ENCODE measurements at places on chromosomes 6 and 20. TPM values are rescaled to one million over a fixed set of nuclear protein-coding genes. Genes with fewer than 3 reads are reported as not detected.

The MED23 gene
- polyA plus RNA-seq: 37.0 TPM

The TMEM170B gene
- polyA plus RNA-seq: 6.1 TPM

The C6orf58 gene
- 0.95 TPM for polyA plus RNA-seq

The EEF1E1 gene
- 28.1 TPM for polyA plus RNA-seq

The TPD52L1 gene
- polyA plus RNA-seq: 105 TPM

The GPANK1 gene
- 23.6 TPM for polyA plus RNA-seq

The SLA2 gene
- 1.2 TPM for polyA plus RNA-seq

The NKAIN4 gene
- 10.0 TPM for polyA plus RNA-seq

The SMOC2 gene
- 9.7 TPM for polyA plus RNA-seq

The AVP gene
- polyA plus RNA-seq: not detected

The TFAP2D gene
- polyA plus RNA-seq: not detected

The CNBD2 gene
- polyA plus RNA-seq: 0.59 TPM

GRCh38 chr20:63238031-63238430, 2.3 kb downstream of the BIRC7 start:
- no peak for DNase-seq

- no peak for DNase-seq
These were observed 215.5 kb downstream of the ALDH8A1 start for GRCh38 chr6:134734312-134734869.

DNA sequence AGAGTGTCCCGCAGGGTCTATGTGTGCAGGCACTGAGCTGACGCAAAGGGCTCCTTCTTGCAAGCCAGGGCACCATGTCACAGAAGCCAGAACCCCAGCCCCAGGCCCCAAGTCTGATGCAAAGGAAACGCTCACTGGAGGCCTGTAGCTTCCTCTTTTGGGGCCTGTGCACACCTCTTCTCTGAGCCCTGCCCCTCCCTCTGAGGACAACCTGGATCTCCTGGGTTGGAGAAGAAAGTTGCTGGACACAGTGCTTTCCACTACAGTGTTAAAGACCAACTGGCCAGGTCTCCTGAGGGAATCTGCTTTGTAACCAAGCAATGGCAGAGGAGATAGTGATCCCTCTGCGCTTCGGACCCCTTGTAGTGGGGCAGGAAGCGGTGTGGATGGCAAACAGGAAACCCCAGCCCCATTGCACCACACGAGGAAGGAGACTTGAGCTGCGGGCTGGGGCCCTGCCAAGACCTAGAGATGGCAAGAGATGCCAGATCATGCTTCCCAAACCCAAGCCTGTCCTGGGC, 90.0 kb downstream of the PRND start:
- DNase-seq: no peak

DNA sequence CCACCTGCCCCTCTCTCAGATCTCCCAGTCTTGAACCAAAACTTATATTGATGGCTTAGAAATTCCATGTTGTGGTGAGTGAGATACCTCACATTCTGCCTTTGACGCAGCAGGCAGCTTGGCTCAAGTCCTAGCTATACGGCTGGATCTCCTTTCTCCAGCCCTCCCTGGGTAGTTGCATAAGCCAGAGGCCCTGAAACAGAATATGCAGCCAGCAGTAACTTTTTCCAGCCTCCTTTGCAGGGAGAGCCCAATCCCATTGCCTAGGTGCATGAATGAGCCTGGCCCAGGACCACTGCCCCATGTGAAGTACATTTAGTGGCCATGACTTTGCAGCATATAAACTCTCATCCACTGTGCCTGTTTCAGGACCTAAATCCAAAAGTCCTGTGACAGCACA, 202.2 kb upstream of the CDYL start:
- DNase-seq: no peak

DNA sequence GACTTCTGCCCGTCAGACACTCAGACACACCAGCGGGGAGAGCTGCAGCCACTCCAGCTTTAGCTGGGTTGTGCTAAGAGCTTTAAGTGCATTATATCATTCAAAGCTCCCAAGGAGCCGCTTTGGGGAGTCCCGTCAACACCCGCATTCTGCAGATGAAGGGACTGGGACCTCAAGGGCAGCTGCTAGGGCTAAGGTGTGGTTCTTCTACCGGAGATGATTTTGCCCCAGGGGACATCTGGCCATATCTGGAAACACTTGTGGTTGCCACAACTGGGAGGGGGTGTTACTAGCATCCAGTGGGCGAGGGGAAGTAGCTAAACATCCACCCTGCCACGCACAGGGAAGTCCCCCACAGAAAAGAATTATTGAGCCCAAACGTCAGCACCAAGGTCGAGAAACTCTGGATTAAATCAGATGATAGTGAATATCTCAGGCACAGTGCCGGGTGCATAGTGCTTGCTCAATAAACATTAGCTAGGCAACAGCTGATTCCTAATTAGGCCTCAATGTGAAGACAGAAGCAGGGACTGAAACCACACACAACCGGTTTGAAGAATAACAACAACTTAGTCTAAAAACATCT, 29.6 kb downstream of the PMEPA1 start:
- DNase-seq: no peak

- no peak for DNase-seq
These were observed 125.7 kb upstream of the ARID1B start for GRCh38 chr6:156651486-156651885.

- no peak for DNase-seq
These were observed 18.3 kb downstream of the LRRC1 start for GRCh38 chr6:53813096-53813495.

GRCh38 chr6:14719270-14719669, 526.6 kb upstream of the JARID2 start:
- no peak for DNase-seq

DNA sequence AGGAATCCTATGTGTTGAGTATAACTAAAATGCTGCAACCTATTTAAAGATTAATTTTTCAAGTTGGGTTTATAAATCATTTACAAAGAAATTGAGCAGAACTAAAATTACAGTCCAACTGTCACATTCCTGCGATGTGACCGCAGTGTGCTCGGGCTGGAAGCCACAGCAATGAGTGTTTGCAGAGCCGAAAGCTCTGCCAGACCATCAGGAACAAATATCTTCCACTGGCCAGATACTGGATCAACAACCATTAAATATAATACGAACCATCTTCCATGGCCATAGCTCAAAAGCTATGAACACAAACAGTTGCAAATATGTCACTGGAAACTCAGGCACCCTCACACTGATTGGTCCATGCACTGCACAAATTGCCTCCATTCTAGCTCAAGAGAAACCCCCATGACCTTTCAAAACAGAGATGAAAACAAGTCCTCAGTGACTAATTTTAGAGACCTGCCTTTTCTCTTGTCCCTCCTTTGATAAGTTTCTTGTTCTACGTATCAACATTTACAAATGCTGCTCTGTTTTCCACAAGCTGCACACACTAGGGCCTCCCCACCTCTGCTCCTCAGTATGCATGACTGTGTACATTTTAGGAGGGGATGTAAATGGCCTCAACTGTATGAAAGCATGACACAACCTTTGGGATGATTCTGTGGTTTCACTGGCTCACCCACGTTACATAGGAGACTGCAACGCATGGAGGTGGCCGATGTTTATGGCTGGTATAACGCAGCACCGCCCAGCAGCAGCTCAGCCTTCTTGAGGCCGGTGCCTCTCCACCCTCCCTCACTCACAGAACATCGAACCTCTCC, 171.7 kb downstream of the WDR27 start:
- peak; percentile 79 for DNase-seq

DNA sequence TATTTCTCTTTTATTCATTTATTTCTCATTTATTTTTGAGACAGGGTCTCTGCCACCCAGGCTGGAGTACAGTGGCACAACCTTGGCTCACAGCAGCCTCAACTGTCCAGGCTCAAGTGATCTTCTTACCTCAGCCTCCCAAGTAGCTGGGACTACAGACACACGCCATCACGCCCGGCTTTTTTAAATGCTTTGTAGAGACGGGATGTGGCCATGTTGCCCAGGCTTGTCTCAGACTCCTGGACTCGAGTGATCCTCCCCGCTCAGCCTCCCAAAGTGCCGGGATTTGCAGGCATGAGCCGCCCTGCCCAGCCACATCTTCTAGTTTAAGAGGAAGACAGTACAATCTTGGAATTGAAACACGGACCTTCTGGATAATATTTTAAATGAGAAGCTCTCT, 21.6 kb upstream of the FOXF2 start:
- DNase-seq: no peak

DNA sequence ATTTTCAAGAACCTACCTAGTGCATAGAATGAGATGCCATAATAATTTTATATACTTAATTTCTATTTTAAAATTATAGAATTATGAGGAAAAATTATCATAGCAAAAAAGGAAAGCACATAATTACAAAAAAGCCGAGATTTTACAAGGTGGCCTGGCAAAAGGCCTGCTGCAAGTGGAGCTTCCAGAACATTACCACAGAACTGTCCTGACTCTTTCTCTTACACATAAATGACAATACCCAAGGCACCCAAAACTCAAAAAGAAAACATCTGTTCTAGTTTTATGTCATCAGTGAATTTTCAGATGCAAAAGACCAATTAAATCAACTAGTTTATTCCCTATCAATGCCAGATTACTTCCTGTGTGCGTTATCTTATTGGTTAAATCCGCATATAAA, 74.2 kb downstream of the FILIP1 start:
- DNase-seq: no peak

GRCh38 chr6:3455569-3456394, 1.1 kb downstream of the SLC22A23 start:
- DNase-seq: no peak

DNA sequence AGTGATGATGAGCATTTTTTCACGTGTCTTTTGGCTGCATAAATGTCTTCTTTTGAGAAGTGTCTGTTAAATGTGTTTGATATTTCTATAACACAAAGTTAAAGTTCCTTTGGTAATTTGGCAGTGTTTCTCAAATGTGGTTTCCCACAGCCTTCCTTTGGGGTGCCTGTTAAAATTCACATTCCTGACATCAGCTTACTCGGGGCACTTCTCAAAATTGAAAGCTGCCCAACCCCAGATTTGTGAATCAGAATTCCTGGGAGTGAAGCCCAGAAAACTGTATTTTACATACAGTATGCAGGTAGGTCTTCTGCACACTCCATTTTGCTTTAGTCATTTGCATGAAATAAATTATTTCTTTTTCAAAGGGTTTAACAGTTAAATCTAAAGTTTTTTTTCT, 207.9 kb downstream of the GMPR start:
- no peak for DNase-seq

GRCh38 chr6:144544266-144544830, 259.2 kb downstream of the UTRN start:
- DNase-seq: no peak

- no peak for DNase-seq
These were observed 304.5 kb downstream of the PRL start for GRCh38 chr6:21992178-21992967.

DNA sequence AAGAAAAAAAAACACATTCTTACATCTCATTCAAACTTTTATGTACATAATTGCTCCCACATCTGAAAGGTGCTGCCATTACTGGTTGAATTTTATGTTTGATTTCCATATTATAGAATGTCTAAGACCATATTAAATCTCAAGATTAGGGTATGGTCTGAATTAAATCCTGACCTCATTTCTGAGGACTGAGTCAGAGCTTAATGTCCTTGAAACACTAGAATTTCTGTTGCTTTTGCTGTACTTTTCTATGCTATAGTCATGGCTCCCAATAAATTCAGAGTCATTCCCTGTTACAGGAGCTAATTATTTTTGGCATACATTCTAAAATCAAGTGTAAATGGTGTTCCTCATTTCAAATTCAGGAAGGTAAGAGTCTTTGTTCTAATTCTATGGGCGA, 285.3 kb upstream of the MANEA start:
- DNase-seq: no peak

DNA sequence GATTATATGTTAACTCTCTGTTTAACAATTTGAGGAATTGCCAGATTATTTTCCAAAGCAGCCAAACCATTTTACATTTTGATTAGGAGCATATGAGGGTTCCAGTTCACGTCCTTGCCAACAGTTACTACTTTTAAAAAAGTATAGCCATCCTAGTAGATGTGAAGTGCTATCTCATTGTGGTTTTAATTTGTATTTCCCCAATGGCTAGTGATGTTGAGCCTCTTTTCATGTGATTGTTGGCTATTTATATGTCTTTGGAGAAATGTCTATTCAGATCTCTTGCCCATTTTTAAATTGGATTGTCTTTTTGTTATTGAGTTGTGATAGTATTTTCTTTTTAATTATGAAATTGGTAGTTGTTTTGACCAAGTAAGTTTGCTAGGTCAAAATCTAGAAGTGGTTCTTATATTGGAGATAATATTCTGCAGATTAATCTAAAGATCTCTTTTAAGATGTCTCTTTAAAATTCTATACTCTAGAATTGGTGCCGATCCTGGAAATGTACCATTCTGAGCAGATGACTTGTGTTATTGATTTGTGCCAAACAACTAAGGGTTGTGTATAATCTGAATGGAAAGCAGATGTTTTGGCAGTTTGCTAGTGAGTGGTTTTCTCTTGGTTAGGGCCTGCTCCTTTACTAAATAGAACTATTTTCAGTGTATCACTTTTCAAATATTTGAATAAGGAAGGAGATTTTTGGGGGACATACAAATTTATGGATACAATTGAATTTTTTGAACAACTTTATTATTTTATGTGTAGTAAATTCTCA, 99.5 kb downstream of the CDKAL1 start:
- no peak for DNase-seq

- no peak for DNase-seq
These were observed 18.2 kb downstream of the ZC2HC1B start for GRCh38 chr6:143882401-143882930.

- no peak for DNase-seq
These were observed 184.7 kb upstream of the RALGAPA2 start for GRCh38 chr20:20897145-20897544.

GRCh38 chr6:75934643-75935472, 137.6 kb downstream of the IMPG1 start:
- peak; percentile 77 for DNase-seq

DNA sequence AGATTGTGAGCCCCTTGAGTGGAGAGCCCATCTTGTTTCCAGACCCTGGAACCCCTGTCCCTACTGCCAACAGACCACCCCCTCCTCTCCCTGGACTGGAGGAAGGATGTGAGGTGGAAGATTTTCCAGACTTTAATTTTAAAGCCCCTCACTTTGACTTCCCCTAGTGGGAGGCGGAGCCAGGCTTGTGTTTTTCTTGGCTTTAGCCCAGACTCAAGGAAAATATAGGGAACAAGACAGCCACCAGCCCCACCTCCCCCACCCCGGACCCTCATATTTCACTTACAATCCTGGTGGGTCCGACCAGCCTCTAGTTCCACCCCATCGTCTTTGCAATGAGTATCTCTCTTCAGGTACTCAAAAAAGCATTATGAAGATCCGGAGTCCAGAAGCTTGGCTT, 40.8 kb downstream of the NCR2 start:
- no peak for DNase-seq

DNA sequence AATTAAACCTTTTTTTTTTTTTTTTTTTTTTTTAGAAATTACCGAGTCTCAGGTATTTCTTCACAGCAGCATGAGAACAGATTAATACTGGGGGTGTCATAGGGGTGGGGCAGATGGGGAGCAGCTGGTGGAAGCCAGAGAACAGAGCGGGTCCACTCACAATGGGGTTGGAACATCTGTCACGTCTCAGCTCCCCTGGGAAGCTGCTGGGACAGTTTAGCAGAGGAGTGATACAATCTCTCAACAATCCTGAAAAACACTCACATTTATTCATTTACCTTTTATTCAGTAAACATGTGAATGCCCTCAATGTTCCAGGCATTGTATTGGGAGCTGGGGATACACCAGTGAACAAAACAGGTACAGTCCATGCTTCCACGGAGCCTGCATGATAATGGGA, 162.2 kb downstream of the SMOC2 start:
- no peak for DNase-seq

GRCh38 chr20:49404461-49404860, 78.0 kb downstream of the KCNB1 start:
- no peak for DNase-seq

Data from right lung (tissue), 10 donors.